Sigmoid colon (tissue), 7 donors: ENCODE measurements at places on chromosomes 2 and 18. TPM values are rescaled to one million over a fixed set of nuclear protein-coding genes. Genes with fewer than 3 reads are reported as not detected.

RAX gene
- total RNA-seq = not detected

DNA sequence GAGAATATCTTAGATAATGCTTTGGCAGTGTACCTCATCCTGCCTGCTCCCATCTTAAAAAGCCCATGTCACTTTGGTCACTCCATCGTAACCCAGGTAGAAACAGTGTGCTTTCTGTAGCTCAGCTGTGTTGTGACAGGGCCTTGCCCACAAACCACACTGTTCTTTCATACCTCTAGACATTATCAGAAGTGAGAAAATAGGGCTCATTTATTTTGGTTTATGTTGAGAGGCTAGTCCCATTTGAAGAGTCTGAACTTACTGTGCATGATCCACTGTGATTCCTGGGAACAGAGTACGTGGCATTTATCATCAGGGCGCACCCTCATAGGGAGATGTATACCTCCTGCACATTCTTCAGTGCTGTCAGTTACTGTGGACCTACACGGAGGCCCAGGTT, 69.7 kb downstream of the FEZ2 start:
- H3K4me3 ChIP-seq = no peak overlapping the region
- no peaks in the 10 kb centered on the region for H3K4me1 ChIP-seq
- DNase-seq = no peak
- H3K36me3 ChIP-seq = peaks cover 41% of the 10 kb centered on the region

DNA sequence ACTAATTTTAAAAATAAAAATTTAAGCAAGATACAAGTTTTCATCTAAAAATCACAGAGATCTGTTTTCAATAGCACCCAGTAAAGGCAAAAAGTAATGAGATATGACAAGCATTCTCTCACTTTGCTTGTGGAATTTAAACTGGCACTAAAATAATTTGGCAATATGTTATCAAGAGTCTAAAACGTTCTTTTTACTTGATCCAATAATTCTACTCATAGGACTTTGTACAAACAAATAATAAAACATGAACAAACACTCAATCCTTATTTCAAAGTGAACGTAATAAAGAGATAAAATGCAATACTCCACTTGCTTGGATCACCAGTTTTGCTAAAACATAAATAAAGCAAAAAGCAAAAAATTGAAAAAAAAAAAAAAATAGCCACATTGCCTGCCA, 30.4 kb downstream of the PIAS2 start:
- no peak overlapping the region for H3K4me3 ChIP-seq
- H3K4me1 ChIP-seq = no peaks in the 10 kb centered on the region
- no peaks in the 10 kb centered on the region for H3K27me3 ChIP-seq
- no peak overlapping the region for H3K27ac ChIP-seq
- no peaks in the 10 kb centered on the region for H3K36me3 ChIP-seq

- no peak for DNase-seq
- H3K4me1 ChIP-seq = peaks cover 35% of the 10 kb centered on the region
- H3K36me3 ChIP-seq = no peaks in the 10 kb centered on the region
- no peak overlapping the region for H3K4me3 ChIP-seq
- H3K27me3 ChIP-seq = no peaks in the 10 kb centered on the region
Measured at GRCh38 chr18:58287353-58288274, 243.6 kb downstream of the NEDD4L start.

EML6 gene
- total RNA-seq = 1.9 TPM

DNA sequence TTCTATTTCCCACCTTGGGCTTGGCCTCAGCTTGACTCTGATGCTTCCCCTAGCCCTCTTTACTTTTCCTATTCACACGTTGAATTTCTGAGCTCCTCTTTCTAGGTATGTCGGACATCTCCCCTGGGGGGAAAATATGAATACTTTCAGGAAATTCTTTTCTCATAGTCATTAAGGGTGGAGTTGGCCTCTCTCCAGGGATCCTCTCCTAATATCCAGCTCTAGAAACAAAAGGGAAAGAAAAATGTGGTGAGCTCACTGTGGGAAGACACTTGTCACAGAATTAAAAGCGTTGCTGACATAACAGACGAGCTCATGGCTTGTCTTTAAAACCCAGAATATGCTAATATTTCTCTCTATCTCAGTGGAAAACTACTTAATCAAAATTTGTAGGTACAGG, 132.7 kb upstream of the MEX3C start:
- no peak overlapping the region for H3K27ac ChIP-seq
- H3K4me3 ChIP-seq = no peak overlapping the region
- no peak for DNase-seq

DNA sequence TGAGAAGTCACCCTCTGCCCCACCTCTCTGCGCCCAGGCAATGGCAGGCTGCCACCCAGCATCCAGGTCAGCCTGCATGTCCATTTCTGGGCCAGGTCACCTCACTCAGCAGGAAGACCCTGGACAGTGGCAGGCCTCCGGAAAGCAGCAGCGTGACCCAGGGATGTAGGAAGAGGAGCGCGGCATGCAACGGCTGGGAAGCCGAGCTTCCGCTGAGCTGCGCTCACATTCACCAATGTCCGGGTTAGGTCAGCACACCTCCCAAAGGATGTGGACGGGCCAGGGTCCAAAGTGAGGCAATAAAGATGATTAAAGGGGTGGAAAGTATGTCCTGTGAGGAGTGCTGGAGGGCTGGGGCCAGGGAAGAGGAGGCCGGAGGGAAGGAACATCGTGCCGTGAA, 174.5 kb downstream of the CTIF start:
- H3K27ac ChIP-seq = no peak overlapping the region
- H3K4me1 ChIP-seq = no peaks in the 10 kb centered on the region
- peak; percentile 77 for DNase-seq
- H3K27me3 ChIP-seq = no peaks in the 10 kb centered on the region
- no peaks in the 10 kb centered on the region for H3K36me3 ChIP-seq
- H3K4me3 ChIP-seq = no peak overlapping the region

CNOT11 gene
- 27.4 TPM for total RNA-seq

- DNase-seq = no peak
- H3K27me3 ChIP-seq = no peaks in the 10 kb centered on the region
- no peaks in the 10 kb centered on the region for H3K4me1 ChIP-seq
Measured at GRCh38 chr2:216559625-216560156, 61.0 kb downstream of the RPL37A start.

HOXD8 gene
- 10.2 TPM for total RNA-seq

DNA sequence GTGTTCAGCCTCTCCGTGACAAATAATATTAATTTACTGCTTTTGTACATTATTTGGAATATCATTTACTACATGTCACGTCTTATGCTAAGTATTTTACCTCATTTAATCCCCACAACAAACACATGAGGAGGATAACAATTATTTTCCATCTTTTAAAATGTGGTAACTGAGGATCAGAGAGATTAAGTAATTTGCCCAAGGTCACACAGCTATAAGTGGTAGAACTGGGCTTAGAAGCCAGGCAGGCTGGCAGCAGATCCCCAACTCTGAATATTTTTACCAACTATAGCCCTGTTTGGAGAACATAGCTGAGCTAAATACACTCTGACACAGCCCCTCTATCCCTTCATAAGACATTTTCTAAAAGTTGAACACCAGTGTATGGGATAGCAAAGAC, 24.1 kb downstream of the AP1S3 start:
- no peak for DNase-seq
- no peaks in the 10 kb centered on the region for H3K36me3 ChIP-seq
- no peak overlapping the region for H3K4me3 ChIP-seq
- H3K27ac ChIP-seq = no peak overlapping the region

DNA sequence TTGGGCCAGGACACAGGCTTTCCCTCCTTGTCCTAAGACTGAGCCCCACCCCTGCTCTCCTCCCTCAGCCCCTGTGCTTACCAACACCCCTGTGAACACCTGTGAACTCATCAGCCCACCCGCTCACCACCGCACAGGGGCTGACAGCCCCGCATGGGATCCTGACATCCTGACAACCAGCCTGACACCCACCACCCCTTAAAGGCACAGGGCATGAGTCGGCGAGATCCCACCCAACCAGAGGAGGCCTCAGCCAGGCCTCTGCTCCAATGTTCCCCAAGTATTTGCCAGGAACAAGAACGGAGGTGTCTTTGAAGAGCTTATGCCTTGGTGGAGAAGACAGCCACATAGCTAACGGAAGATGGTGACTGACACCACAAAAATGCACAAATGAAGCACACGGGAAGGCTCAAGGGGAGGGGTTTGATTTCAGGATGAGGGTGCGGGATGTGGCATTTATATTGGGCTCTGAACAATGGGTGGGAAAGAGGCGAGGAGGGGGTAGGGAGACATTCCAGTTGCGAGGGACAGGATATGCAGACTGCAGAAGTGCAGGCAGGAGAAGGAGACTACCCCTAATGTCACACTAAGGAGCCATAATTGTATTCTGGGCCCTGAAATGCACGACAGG, 11.0 kb downstream of the RAB11FIP5 start:
- H3K27ac ChIP-seq = no peak overlapping the region
- H3K36me3 ChIP-seq = no peaks in the 10 kb centered on the region
- H3K27me3 ChIP-seq = no peaks in the 10 kb centered on the region
- DNase-seq = no peak
- no peaks in the 10 kb centered on the region for H3K4me1 ChIP-seq

RAB6C gene
- not detected for total RNA-seq

DNA sequence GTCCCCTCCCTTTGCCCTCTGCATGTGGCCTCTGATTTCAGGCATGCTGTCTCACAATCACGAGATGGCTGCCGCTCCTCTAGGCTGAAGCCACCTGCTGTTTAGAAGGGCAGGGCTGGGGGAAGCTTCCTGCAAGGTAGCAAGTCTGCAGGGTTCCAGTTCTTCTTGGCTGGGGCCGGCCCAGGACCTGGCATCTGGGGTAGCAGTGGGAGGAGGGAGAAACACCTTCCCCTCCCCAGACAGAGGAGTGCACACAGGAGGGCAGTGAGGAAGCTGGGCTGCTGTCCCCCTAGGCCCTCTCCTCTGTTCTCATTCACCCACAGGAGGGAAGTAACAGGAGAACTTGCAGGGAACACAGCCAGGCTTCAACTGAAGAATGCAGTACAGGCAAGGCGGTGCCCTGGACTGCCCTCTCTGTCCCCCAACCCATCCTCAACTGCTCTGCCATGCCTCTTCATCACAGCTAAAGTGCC, 345.9 kb upstream of the HS6ST1 start:
- H3K4me3 ChIP-seq = no peak overlapping the region
- no peaks in the 10 kb centered on the region for H3K36me3 ChIP-seq
- no peaks in the 10 kb centered on the region for H3K27me3 ChIP-seq

PLEK gene
- 5.8 TPM for total RNA-seq

GRCh38 chr2:224286923-224287322, 115.0 kb downstream of the FAM124B start:
- H3K36me3 ChIP-seq = no peaks in the 10 kb centered on the region
- H3K27ac ChIP-seq = no peak overlapping the region
- no peak overlapping the region for H3K4me3 ChIP-seq
- H3K4me1 ChIP-seq = no peaks in the 10 kb centered on the region
- no peak for DNase-seq
- no peaks in the 10 kb centered on the region for H3K27me3 ChIP-seq

DNA sequence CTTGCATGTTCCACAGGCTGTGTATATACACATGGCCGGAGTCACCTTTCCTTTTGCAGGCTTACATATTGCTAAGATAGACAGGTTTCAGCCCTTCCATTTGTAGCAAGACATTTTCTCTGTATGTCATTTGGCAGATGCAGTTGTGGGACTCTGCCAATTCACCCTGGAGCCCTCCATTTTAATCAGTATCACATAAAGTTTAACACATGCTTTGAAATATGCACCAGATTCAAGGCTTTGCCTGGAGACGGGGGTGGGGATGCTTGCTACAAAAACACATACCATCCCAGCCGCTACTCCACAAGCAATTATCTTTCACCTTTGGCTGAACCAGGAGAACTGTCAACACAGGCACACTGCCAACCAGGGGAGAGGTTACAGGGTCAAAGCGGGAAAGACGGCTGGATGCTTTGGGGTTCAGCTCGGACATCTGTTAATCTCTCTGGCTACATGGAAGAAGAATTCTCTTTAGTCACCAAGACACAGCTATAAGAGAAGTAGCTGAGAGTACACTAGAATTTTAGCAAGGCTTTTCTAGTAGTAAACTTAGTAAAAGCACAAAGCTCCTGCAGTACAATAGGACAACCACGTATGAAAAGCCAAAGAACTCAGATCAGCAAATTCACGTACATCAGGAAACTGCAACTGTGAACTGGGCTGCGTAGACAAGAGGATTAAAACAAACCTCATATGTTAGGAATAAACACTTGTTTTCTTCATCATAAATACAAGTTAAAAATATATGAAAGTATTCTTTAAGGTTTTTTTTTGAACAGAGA, 130.9 kb downstream of the EXOC6B start:
- peak; percentile 72 for DNase-seq
- H3K4me1 ChIP-seq = peaks cover 15% of the 10 kb centered on the region
- no peak overlapping the region for H3K4me3 ChIP-seq
- no peaks in the 10 kb centered on the region for H3K36me3 ChIP-seq
- no peaks in the 10 kb centered on the region for H3K27me3 ChIP-seq
- H3K27ac ChIP-seq = no peak overlapping the region

ANO7 gene
- total RNA-seq = not detected

PROKR1 gene
- total RNA-seq = not detected

DNA sequence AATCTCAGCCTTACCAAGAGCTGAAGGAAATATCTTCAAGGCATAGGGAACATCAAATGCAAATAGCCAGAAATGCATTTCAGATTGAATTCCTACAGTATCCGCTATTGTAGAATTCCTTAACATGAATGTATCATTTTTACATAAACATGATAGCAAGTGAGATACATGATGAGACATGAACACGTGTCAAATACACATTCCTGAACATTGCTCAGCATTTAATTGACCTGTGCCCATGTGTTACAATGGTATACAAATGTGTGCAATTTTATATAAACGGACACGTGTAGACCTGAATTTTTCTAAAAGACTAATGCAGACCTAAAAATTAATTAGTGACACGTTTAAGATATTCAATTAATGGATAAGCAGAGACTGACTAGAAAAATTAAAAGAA, 133.0 kb upstream of the TLK1 start:
- no peak overlapping the region for H3K4me3 ChIP-seq
- no peaks in the 10 kb centered on the region for H3K4me1 ChIP-seq
- no peaks in the 10 kb centered on the region for H3K27me3 ChIP-seq
- no peaks in the 10 kb centered on the region for H3K36me3 ChIP-seq

HOXD11 gene
- total RNA-seq = 24.6 TPM

LOXHD1 gene
- total RNA-seq = 0.28 TPM

DNA sequence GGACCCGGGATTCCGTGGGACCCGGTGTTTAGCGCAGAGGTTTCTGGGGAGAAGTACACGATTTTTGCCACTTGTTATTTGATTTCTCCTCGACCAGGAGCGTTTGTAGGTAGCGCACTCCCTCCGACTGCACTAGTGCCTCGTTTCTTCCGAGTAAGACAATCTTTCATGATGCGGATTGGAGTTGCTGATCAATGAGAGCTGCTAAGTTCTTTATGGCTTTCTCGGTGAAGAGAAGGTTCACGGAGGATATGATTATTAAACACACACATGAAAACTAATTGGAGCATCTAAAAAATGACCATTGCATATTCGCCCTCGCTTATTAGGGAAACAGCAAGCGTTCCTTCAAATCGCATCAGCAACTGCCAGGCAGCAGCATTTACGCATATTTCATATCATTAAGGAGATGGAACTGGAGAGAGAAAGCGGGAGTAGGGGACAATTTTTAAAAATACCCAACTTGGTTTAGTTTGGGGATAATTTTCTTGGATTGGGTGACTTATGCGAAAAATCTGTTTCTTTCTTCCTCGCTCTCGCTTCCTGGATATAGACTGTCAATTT, 616 bp downstream of the EML6 start:
- H3K27me3 ChIP-seq = no peaks in the 10 kb centered on the region
- H3K27ac ChIP-seq = peak overlapping the region; percentile 78
- peaks cover 16% of the 10 kb centered on the region for H3K4me1 ChIP-seq

CCDC74A gene
- 9.6 TPM for total RNA-seq

- DNase-seq = no peak
- no peak overlapping the region for H3K4me3 ChIP-seq
- H3K36me3 ChIP-seq = no peaks in the 10 kb centered on the region
- no peak overlapping the region for H3K27ac ChIP-seq
- H3K4me1 ChIP-seq = no peaks in the 10 kb centered on the region
- H3K27me3 ChIP-seq = no peaks in the 10 kb centered on the region
Measured at GRCh38 chr18:46415532-46416252, 241.3 kb downstream of the LOXHD1 start.

DIPK1C gene
- not detected for total RNA-seq
